NCI-H1436 treated with DMSO at 0.1 percent for 48 hours (cell line): ENCODE measurements at places on chromosomes 12 and 14.

DNA sequence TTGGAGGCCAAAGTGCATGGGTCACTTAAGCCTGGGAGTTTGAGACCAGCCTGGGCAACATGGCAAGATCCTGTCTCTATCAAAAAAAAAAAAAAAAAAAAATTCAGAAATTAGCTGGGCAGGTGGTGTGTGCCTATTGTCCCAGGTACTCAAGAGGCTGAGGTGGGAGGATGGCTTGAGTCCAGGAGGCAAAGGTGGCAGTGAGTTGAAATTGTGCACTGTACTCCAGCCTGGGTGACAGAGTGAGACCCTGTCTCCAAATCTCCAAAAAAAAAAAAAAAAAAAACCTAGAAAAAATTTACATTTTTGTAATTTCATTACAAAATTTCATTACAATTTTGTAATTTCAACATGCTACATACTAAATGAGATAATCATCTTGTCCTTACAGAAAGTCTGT is 42.7 kb downstream of the SYNE2 start:
- no peak for DNase-seq

GRCh38 chr14:72512925-72513324 is 381.0 kb downstream of the DPF3 start:
- no peak for DNase-seq

GRCh38 chr12:52277486-52278245 is 3.2 kb downstream of the KRT86 start:
- no peak for DNase-seq

DNA sequence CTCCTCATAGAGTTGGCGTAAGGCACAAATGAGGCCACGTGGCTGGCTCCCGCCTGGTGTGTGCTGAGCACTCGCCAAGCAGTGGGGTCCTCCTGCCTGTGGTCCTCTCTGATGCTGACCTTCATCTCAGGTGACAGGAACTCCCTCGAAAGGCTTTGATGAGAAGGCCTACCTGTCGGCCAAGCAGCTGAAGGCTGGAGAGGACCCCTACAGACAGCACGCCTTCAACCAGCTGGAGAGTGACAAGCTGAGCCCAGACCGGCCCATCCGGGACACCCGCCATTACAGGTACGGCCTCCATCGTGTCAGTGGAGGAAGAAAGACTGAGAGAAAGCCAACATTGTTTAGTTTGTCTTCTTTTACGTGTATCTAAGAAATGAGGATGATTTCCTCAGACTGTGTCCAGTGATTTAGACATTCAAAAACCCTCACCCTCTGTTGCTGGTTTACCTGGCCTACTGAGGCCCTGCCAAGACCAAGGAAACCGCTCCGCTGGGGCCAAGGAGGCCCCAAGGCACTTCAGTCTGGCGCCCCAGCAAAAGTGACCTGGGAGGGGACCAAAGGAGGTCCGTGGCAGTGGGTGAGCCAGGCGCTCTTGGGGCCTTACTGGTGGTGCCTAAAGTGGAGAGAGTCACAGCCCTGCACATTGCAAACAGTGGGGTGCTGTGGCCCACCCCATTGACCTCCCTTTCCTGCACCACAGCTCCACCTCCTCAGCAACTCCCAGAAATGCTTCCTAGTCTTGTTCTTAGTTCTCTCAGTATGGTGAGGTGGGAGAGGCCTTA is 60.8 kb downstream of the GALNT16 start:
- DNase-seq: no peak

GRCh38 chr12:124456652-124457152 is 110.7 kb downstream of the NCOR2 start:
- no peak for DNase-seq

DNA sequence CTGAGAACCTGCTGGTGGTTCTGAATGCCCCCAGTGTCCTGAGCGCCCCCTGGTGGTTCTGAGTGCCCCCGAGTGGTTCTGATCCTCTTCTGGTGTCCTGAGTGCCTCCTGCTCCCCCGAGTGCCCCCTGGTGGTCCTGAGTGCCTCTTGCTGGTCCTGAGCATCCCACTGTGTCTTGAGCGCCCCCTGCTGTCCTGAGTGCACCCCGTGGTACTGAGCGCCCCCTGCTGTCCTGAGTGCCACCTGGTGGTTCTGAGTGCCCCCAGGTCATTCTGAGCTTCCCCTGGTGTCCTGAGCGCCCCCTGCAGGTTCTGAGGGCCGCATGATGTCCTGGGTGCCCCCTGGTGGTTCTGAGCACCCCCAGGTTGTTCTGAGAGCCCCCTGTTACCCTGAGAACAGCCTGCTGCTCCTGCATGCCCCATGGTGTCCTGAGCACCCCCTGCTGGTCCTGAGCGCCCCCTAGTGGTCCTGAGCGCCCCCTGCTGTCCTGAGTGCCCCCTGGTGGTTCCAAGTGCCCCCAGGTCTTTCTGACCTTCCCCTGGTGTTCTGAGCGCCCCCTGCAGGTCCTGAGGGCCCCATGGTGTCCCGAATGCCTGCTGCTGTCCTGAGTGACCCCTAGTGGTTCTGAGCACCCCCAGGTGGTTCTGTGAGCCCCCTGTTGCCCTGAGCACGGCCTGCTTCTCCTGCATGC is 1165.4 kb downstream of the TMEM121 start:
- no peak for DNase-seq

DNA sequence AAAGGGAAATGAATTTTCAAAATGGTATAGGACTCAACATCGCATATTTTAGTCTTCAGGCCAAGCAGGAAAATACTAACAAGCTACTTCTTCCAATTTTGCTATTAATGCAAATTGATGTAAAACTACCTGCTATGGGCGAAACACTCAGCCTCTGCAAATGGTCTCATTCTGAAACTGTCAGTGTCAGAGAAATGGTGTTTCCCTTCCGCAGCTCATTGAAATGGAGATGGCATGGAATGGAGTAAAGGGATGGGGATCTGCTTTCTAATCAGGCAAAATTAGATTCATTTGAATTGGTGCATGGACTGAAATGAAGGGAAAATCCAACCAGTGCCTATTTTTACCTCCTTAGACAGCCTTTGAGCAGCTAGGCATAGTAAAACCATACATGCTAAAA is 80.4 kb upstream of the EEA1 start:
- DNase-seq: no peak

GRCh38 chr14:36582011-36582873 is at the start of gene NKX2-8:
NKX2-8 (minus strand) TSS chr14:36582614; CDS start chr14:36582389, 225 bp downstream.
- no peak for DNase-seq

- no peak for DNase-seq
Measured at GRCh38 chr14:98006008-98006407, 1208.8 kb downstream of the VRK1 start.

- DNase-seq: no peak
Measured at GRCh38 chr12:13233830-13234641, 37.5 kb downstream of the EMP1 start.

- peak; percentile 53 for DNase-seq
Measured at GRCh38 chr12:16603916-16604575, 1.9 kb downstream of the LMO3 start.

DNA sequence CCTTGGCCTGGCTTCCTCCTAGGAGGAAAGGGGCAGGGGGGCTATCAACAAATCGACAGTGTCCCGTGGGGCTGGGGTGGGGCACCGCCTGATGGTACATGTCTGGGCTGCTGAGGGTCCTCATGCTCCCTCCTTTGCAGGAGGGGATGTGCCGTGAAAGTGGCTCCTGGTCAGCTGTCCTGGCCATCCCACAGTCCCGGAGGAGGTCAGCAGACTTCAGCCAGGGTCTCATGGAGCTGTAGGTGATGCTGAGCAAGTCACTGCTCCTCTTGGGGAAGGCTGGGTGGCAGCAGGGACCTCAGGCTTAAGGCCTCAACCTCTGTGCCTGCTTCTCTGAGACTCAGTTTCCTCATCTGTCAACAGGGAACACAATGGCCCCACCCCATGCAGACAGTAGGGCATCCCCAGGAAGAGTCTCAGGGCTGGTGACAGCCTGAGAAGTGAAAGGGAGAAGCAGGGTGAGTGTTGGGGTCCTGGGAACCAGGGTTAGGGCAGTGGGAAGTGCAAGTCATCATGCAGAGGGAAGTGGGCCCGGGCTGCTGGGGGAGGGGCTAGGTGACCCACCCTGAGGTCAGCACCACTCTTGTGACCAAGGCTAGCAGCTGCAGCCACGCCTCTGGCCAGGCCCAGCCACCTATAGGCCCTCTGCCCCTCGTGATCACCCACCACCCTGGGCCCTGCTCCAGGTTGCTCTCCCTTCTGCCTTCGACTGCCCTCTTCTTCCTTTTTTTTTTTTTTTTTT is 4.4 kb upstream of the TNFAIP2 start:
- DNase-seq: no peak

DNA sequence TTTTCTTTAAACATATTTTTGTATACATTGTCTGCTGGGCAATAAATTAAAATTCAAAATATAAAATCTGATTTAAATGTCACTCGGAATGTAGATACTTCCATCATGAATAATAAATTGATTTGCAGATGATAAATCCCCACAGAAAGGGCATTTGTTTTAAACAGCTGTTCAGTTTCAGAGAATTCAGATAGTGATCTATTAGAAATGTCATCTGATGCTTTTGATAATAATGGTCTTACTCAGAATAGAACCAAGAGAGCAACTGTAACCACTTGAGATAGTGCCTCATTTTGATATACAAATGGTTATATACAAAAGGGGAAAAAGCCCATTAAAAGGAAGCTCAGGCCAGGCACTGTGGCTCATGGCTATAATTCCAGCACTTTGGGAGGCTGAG is 43.4 kb downstream of the CDK17 start:
- DNase-seq: no peak

DNA sequence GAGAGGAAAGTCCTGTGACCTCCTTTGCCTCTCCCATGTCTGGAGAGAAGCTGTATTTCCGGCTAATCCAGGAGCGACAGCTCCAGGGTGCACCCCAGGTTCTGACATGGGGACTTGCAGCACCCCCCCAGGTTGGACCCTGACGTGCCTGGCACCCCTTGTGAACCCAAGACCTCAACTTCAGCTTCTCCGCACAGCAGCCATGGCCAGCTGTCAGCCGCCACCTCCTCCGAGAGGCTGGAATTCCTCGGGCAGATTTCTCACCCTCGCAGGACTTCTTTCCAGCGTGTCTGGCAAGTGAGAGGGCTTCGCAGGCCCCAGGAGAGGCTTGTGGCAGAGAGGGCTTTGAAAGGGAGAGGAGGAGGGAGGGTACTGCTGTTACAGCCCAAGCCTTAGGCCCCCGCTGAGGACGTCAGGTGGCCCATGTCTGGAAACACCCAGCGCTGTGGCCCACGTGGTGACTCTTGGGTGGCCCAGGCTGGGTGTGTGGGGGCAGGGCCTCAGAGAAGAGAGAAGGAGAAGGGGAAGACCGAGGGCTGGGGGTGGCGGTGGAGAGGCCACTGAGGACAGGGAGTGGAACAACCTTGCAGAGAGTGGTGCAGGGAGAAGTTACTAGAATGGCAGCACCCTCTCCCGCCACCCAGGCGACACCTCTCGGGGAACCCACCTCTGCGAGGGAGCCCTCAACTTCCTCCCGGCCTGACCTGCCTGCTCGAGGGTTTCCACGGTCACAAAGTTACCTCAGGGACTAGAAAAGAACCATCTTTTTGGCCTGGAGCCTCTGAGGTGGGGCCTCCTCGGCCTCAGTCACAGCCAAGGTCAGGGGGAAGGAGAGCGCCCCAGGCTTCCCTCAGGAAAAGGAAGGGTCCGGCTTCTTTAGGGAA is 11.7 kb upstream of the RPS6KL1 start:
- no peak for DNase-seq

DNA sequence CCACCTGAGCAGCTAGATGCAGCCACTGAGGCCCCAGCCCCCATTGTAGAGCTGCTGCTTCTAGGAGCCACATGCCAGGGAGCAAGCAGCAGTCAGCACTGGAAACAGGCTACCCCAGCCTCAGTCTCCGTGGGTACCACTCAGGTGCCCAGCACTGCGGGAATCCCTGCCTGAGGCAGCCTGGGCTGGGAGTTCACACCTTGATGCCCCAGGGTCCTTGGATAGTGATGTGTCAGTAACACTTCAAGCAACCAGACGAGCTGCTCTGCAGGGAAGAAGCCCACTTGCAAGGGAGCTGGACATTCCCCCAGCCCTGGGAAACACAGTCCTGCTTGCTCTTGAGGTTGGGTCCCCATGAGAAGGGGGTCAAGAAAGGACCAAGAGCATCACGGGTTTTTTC is 90.7 kb downstream of the ZFP36L1 start:
- DNase-seq: no peak

- DNase-seq: no peak
Measured at GRCh38 chr12:104121001-104121400, 17.0 kb downstream of the NFYB start.

DNA sequence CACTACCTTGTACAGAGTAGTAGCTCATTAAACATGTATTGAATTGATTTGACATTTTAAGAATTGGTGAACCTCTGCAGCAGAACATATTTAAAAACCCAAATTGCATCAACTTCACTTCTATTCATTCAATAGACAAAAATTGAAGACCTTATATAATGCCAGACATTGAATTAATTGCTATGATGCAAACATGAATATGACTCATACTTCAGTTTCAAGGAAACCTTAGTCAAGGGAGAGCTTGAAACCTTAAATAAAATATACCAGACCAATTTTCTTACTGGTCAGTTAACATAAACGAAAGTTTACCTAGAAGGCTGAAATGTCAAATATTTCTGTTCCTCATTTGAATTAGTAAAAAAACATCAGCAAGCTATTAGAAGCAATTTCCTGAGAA is 5.0 kb upstream of the MGAT4C start:
- DNase-seq: no peak

GRCh38 chr12:103100257-103100831 is 142.9 kb downstream of the ASCL1 start:
- no peak for DNase-seq

DNA sequence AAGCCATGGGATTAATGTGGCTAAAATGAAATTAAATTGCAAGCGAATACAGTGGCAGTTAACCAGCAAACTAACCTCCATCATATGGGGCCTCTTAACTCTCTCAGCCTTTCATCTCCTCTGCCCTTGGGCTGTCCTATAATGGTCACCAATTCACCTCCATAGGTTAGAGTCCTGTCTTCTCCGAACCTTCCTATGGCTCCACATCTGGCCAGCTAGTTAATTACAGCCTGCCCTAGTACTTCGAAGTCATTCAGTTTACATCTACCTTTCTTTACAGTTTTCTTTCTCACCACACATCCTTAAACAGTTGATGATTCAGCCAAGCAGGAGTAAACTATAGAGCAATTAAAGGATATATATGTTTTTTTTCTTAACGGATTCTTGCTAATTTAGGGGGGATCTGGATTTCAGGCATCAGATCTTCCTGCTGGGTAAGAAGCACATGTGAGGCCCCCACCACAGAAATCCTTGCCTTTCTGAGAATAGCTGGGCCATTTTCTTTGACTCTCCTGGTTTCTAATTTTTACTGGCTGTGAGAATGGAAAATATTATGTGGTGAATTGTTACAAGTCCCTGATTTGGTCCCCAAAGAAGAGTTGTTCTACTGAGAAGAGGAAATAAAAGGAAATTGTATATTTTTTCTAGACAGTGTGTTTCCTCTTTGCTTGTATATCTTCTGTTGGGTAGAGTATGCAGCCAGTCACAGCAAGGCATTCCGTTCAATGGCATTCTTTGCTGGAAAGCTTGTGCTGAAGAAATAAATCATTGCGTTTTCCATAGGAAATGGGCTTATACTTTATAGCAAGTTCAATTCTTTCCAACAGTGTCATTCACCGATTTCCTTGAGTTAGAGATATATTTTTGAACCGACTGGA is 16.7 kb downstream of the HMGA2 start:
- no peak for DNase-seq
